Activated T-helper 1 cell treated with anti-CD3 and anti-CD28 coated beads, Interleukin-2, amount 50 U/mL, for 16 hours (primary cell): ENCODE measurements at places on chromosomes 5 and 9.

- DNase-seq, result no peak
Observed at GRCh38 chr5:66337626-66338226, 193.6 kb downstream of the SREK1 start.

- DNase-seq, result no peak
Observed at GRCh38 chr9:111943200-111943599, 46.6 kb downstream of the UGCG start.

GRCh38 chr9:109040571-109040970 is 27.3 kb upstream of the CTNNAL1 start:
- DNase-seq, result no peak

DNA sequence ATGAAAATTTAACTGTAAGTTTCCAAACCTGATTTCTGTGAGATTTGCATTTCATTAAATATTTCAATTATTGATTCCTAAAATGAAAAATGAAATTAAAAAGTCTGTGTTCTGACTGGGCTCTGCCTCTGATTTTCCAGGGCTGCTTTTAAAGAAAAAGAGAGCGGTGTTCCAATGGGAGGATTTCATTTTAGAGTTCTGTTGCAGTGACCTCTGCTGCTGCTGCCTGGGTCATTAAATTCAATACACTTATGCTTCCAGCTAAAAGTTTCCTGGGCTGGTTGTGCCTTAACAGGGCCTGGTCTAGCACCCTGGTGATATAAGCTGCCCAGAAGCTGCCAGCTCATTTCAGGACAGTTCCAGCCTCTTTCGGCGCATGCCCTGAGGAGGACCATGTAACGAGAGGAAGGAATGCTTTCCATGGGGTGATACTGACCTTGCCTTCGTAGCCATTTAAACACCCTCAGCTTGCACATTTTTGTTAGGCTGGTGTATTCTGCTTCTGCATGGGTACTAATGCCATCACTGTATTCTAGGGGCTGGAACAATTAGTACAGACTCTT is 93.3 kb downstream of the TMEM174 start:
- DNase-seq, result no peak

GRCh38 chr9:119005162-119005561 is 364.1 kb downstream of the BRINP1 start:
- DNase-seq, result no peak

DNA sequence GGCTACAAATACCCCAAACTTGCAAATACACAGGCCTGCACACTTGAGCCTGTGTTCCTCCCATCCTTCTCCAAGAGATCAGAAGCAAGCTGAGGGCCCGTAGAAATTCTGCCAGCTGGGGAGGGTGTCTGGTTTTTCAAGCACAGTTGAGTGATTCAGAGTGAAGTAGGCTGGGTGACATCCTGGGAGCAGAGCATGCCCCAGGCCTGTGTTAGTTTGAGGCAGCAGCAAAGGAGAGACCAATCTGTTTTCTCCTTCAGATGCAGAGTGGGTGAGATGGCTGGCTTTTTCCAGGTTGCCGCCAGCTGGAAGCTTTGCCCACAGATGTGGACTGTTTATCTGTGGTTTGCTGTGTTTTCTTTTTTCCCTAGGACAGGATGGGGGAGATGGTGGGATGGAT is 63.1 kb downstream of the RCL1 start:
- no peak for DNase-seq

DNA sequence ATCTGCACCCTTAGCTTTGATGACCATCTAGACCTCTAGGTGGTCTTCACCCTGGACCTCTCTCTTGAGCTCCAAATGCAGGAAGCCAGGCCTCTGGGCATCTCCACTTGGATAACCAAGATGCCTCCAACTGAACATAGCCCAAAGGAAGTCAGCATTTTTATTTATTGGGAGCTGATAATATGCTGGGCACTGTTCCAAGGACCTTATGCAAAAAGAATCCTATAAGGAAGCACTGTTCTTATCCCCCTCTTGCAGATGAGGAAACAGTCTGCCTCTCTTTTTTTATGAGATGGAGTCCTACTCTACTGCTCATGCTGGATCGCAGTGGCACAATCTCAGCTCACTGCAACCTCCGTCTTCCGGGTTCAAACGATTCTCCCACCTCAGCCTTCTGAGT is 219.9 kb downstream of the CDK5RAP2 start:
- DNase-seq, result no peak

GRCh38 chr5:74426506-74426905 is 214.0 kb downstream of the ENC1 start:
- no peak for DNase-seq

DNA sequence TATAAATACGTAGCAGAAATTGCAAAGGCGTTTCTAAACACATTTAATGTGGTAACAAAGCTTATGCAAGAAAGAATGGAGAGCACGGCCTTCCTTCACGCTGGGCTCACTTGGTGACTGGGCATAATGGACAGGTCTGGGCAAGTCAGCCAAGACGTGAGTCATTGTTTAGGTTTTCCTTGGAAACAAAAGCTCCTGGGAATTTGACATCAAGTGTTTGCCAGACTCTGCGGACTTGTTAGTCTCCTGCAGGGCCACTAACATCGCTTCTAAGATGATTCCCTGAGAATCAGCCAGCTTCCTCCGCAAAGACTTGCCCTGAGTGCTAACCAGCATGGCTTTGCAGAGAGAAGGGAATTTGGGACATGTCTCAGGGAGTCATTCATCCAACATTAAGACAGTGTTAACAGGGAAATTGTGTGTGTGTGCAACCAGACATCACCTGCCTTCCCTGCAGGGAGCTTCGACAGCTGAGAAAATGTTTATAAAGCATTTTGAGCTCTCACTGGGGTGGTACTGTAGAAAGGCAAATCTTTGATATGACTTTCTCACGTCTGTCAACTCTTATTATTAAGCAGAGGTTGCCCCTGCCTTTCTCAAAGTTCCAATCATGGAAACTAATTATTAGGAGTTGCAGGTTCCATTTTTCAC is 182.5 kb downstream of the NTRK2 start:
- DNase-seq, result no peak

DNA sequence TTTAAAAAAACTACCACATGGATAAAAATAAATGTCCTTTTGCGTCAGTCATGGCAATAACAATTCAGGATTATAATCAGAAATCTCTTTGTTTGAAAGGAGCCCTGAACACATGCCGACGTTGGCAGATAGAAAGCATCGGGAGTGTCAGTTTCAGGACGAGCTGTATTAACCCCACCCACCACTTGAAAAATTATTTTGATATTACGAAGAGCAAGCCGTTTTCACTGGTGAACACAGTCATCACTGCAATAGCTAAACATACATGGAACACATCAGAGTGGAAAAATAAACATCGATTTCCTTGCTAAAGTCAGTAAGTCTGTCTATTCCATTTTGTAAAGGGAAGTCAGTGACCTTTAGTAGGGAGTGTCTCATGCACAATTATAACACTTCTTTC is 266.4 kb upstream of the FBXL7 start:
- DNase-seq, result no peak

DNA sequence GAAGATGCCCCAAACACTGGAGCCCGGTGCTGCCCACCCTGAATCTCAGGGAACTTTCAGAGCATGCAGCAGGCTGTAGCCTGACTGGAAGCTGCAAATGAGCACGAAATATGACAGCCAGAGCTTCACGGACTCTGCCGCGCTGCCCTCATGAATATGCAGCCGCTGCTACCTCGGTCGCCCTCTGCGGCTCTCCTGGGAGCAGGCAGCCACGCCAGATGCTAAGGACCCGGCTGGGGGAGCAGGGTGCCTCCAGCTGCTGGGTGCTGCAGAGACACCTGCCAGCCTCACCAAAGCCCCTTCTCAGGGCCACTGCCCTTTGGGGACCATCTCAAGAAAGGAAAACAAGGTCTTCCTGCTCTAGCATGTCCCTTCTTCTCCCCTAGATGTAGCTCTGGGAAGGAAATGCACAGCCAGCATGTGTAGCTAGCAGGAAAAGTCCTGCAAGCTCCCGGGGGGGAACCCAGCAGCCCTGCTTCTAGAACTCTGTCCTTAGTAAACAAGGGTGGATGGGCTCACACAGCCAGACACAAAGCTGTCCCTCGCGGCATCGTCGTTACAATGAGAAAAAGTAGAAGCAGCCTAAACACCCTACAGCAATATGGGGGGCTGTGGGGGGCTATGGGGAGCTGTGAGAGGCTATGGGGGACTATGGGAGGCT is 56.8 kb upstream of the OLFM1 start:
- no peak for DNase-seq

- DNase-seq, result no peak
Observed at GRCh38 chr9:78015241-78015640, 16.4 kb downstream of the GNAQ start.

GRCh38 chr5:119420169-119420568 is 32.1 kb upstream of the HSD17B4 start:
- no peak for DNase-seq

GRCh38 chr5:58235299-58235698 is 224.6 kb downstream of the PLK2 start:
- DNase-seq, result no peak
